ENCODE measurements at places on chromosomes 12 and 14.

GRCh38 chr14:104912053-104912452 lies 12.6 kb upstream of the PLD4 start:
- DNase-seq = no peak

- DNase-seq = no peak
Observed at GRCh38 chr12:104693493-104693892, 236.7 kb downstream of the CHST11 start.

DNA sequence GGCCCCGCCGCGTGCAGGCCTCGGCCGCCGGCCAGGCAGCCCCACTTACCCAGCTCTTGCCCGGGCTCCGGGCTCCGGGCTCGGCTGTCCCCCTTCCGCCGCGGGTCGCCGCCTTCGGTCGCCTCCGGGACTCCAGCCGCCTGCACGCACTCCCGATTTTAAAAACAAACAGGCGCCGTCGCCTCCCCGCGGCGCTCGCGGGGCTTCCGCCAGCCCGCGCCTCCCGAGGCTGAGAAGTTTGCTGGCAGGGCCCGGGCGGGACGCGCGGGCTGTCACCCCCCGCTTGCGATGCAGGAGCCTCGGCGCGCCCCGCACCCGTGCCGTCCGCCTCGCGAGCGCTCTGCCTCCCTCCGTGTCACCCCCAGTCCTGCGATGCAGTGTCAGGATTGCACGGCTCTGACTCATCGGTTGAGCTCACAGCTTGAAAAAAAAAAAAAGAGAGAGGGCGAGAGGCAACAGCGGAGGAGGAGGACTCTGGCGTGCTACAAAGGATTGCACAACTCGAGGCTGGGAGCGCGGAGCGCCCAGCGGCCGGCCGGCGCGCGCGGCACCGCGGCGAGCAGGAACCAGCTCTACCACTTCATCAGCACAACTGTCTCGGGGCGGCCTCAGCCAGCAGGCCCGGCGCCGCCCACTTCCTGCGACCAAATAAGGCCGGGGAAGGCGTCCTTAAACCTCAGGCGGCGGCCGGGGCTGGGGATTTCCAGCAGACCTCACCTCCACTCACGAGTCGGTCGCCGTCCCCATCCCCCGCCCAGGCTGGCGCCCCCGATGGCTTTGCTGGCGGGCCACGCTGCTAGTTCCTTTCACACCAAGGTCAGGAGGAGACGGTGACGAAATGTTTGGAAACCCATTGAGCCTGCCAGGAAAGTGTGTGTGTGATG lies 45.8 kb upstream of the PNMA1 start:
- peak; percentile 99 for DNase-seq

GRCh38 chr14:21096438-21096837 lies 2.0 kb downstream of the ZNF219 start:
- DNase-seq = no peak

DNA sequence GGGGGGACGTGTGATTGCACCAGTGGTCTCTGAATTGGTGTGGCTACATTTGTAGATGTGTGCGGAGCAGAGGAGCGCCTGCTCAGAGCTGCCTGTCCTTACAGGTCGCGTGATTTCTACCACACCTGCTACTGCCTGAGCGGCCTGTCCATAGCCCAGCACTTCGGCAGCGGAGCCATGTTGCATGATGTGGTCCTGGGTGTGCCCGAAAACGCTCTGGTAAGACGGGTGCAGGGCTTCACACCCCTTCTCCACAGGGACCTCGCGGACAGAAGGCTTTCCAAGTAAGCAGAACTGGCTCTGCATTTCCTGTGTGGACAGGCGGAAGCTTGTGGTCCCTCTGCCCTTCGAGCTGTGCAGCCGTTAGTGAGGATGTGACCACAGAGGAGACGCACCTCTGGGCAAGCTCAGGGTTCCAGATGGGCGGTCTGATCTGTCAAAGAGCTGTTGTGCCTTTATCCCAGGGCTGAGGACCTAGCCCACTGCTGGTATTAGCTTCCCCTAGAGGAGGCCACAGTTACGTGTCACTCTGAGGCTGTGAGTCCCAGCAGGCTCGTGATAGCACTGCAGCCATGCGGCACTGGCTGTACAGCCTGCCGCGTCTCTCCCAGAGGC lies 47.7 kb downstream of the MAX start:
- DNase-seq = no peak
